ENCODE measurements at places on chromosomes 3 and 15. TPM values are rescaled to one million over a fixed set of nuclear protein-coding genes. Genes with fewer than 3 reads are reported as not detected.

KLF15 gene
- total RNA-seq: 15.6 TPM

SLC9A9 gene
- total RNA-seq: 31.1 TPM

ADPGK gene
- 74.4 TPM for total RNA-seq

APBA2 gene
- 15.9 TPM for total RNA-seq

IVD gene
- 63.8 TPM for total RNA-seq

PLSCR2 gene
- 0.47 TPM for total RNA-seq

CD200R1 gene
- total RNA-seq: 3.0 TPM

SI gene
- total RNA-seq: under 0.01 TPM

LRRC2 gene
- total RNA-seq: 4.1 TPM

PLCB2 gene
- total RNA-seq: 14.3 TPM

GCNT3 gene
- total RNA-seq: 0.53 TPM

CDHR4 gene
- total RNA-seq: 0.35 TPM

DAZL gene
- not detected for total RNA-seq

EIF2A gene
- 112 TPM for total RNA-seq

SCN11A gene
- 1.5 TPM for total RNA-seq

ULK3 gene
- 23.4 TPM for total RNA-seq

SNX22 gene
- total RNA-seq: 1.7 TPM

GABRR3 gene
- total RNA-seq: not detected

CFAP91 gene
- total RNA-seq: 12.7 TPM

FAM240A gene
- 0.23 TPM for total RNA-seq

CD276 gene
- 112 TPM for total RNA-seq

CEP63 gene
- total RNA-seq: 18.3 TPM

SLC24A5 gene
- 0.18 TPM for total RNA-seq

GRIP2 gene
- total RNA-seq: 5.4 TPM

ZDHHC19 gene
- total RNA-seq: 1.1 TPM

RNF7 gene
- 37.7 TPM for total RNA-seq

KBTBD8 gene
- 1.7 TPM for total RNA-seq

SRP14 gene
- total RNA-seq: 128 TPM

ADCY5 gene
- total RNA-seq: 17.2 TPM

FRMD5 gene
- 0.82 TPM for total RNA-seq

ARPIN gene
- total RNA-seq: 21.7 TPM

CCRL2 gene
- total RNA-seq: 2.6 TPM

KNL1 gene
- 13.7 TPM for total RNA-seq

SMCO1 gene
- 3.5 TPM for total RNA-seq

STARD9 gene
- total RNA-seq: 33.6 TPM

FBXO40 gene
- 1.5 TPM for total RNA-seq

EAF2 gene
- 16.2 TPM for total RNA-seq

TUSC7 gene
- total RNA-seq: not detected

CP gene
- 0.64 TPM for total RNA-seq

PCOLCE2 gene
- 6.0 TPM for total RNA-seq

ARNT2 gene
- total RNA-seq: 42.5 TPM

HDGFL3 gene
- 21.4 TPM for total RNA-seq

FBXL22 gene
- total RNA-seq: 9.2 TPM

PRSS50 gene
- total RNA-seq: 0.99 TPM

IL17RD gene
- 45.2 TPM for total RNA-seq

SPINT1 gene
- total RNA-seq: 105 TPM

EXD1 gene
- total RNA-seq: not detected

HTR3E gene
- not detected for total RNA-seq

COL6A5 gene
- 0.06 TPM for total RNA-seq

ABTB1 gene
- total RNA-seq: 30.7 TPM

CASR gene
- total RNA-seq: 24.4 TPM

DNAH1 gene
- 13.1 TPM for total RNA-seq

STRA6 gene
- 14.9 TPM for total RNA-seq

Data from metanephros (tissue), 2 donors.